Esophagus muscularis mucosa (tissue), 4 donors: ENCODE measurements at places on chromosomes 11 and 22.

- no peak overlapping the region for H3K27ac ChIP-seq
- no peak for DNase-seq
- peaks cover 33% of the 10 kb centered on the region for H3K4me1 ChIP-seq
- peaks cover 65% of the 10 kb centered on the region for H3K36me3 ChIP-seq
- H3K4me3 ChIP-seq, result no peak overlapping the region
- no peaks in the 10 kb centered on the region for H3K27me3 ChIP-seq
Observed at GRCh38 chr22:38290347-38290746, 17.5 kb upstream of the TMEM184B start.

DNA sequence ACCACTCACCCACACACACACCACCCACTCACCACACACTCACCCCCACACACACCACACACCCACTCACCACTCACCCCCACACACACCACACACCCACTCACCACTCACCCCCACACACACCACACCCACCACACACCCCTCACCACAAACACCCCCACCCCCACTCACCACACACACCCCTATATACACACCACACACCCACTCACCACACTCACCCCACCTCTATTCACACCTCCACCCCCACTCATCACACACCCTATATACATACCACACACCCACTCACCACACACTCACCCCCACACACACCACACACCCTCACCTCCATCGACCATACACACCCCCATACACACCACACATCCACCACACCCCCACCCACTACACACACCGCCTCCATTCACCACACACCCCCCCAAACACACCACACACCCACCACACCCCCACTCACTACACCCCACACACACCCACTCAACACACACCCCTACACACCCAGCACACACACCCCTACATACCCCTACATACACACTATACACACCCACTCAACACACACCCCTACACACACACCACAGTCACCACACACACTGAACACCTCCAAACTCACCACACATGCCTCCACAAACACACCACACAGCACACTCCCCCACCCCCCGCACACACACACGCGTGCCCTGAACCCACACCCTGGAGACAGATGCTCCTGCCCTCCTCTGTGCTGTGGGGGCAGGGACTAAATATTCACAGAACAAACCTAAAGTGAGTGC lies 19.0 kb upstream of the TTLL12 start:
- DNase-seq, result no peak
- no peaks in the 10 kb centered on the region for H3K27me3 ChIP-seq

DNA sequence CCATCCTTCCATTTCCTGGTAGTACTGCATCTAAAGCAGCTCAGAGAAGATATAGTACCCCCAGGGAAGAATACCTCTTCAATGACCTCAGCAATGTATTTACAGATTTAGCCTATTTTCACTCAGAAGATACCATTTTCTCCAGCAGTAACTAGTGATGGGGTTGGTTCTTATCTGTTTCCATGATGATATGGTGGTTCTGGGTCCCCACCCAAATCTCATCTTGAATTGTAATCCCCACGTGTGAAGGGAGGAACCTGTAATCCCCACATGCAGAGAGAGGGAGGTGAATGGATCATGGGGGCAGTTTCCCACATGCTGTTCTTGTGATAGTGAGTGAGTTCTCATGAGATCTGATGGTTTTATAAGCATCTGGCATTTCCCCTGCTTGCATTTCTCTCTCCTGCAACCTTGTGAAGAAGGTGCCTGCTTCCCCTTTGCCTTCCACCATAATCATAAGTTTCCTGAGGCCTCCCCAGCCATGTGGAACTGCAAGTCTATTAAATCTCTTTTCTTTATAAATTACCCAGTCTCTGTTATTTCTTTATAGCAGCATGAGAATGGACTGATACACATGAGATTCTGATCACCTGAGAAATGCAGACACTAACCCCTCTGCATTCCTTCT lies 139.2 kb downstream of the CCDC81 start:
- H3K27me3 ChIP-seq, result no peaks in the 10 kb centered on the region
- no peaks in the 10 kb centered on the region for H3K36me3 ChIP-seq
- H3K4me1 ChIP-seq, result peaks cover 19% of the 10 kb centered on the region
- H3K4me3 ChIP-seq, result no peak overlapping the region

DNA sequence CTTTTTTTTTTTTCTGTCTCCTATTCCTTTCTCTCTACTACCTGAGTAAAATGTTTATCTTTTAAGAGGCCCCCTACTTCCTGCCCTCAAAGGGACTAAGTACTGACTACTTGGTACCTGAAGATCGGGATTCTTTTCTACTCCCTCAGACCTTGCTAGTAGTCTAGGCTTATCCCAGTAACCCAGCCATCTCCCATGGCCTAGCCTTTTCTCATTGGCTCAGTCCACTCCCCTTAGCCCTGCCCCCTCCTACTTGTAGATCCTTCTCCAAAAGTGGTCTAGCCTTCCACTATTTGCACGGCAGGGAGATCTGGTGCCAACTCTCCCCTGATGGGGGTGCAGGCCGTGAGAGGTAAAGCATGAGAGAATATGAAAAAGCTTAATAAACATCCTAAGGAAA lies 133.7 kb downstream of the RCN1 start:
- no peak overlapping the region for H3K4me3 ChIP-seq
- peak; percentile 70 for DNase-seq
- no peaks in the 10 kb centered on the region for H3K27me3 ChIP-seq
- no peaks in the 10 kb centered on the region for H3K4me1 ChIP-seq
- no peak overlapping the region for H3K27ac ChIP-seq

- no peaks in the 10 kb centered on the region for H3K36me3 ChIP-seq
- no peak for DNase-seq
- peaks cover 16% of the 10 kb centered on the region for H3K4me1 ChIP-seq
- no peaks in the 10 kb centered on the region for H3K27me3 ChIP-seq
Observed at GRCh38 chr22:45262195-45262930, 21.7 kb upstream of the KIAA0930 start.

GRCh38 chr11:100686476-100687053 lies 523 bp upstream of the ARHGAP42 start:
- no peaks in the 10 kb centered on the region for H3K27me3 ChIP-seq
- H3K4me3 ChIP-seq, result peak overlapping the region; percentile 88
- no peaks in the 10 kb centered on the region for H3K36me3 ChIP-seq
- H3K4me1 ChIP-seq, result peaks cover 39% of the 10 kb centered on the region
- no peak for DNase-seq
- peak overlapping the region; percentile 72 for H3K27ac ChIP-seq

GRCh38 chr11:102989379-102990047 lies 34.0 kb upstream of the MMP13 start:
- H3K36me3 ChIP-seq, result no peaks in the 10 kb centered on the region
- no peaks in the 10 kb centered on the region for H3K27me3 ChIP-seq
- H3K4me3 ChIP-seq, result no peak overlapping the region
- no peak for DNase-seq
- H3K27ac ChIP-seq, result no peak overlapping the region
- no peaks in the 10 kb centered on the region for H3K4me1 ChIP-seq

DNA sequence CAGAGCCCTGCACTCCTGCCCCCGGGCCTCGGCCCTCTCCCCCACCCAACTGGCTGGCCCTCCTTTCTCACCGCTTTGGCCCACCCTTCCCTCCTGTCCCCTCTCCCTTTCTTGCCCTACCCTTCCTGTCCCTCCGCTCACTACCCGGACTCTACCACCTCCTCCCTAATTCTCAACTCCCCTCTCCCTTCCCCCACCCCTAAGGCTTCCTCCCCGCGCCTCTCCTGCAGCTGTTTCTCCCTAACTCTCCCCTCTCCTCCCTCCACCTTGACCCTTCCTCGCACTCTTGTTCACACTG lies 421 bp downstream of the SLC15A3 start:
- peaks cover 55% of the 10 kb centered on the region for H3K4me1 ChIP-seq
- no peaks in the 10 kb centered on the region for H3K27me3 ChIP-seq
- no peak for DNase-seq
- H3K4me3 ChIP-seq, result peak overlapping the region; percentile 58
- peaks cover 3% of the 10 kb centered on the region for H3K36me3 ChIP-seq
- peak overlapping the region; percentile 82 for H3K27ac ChIP-seq

GRCh38 chr22:43990044-43990443 lies 34.1 kb upstream of the PARVB start:
- H3K4me1 ChIP-seq, result peaks cover 3% of the 10 kb centered on the region
- no peaks in the 10 kb centered on the region for H3K27me3 ChIP-seq
- no peak for DNase-seq
- no peak overlapping the region for H3K27ac ChIP-seq
- H3K4me3 ChIP-seq, result no peak overlapping the region

DNA sequence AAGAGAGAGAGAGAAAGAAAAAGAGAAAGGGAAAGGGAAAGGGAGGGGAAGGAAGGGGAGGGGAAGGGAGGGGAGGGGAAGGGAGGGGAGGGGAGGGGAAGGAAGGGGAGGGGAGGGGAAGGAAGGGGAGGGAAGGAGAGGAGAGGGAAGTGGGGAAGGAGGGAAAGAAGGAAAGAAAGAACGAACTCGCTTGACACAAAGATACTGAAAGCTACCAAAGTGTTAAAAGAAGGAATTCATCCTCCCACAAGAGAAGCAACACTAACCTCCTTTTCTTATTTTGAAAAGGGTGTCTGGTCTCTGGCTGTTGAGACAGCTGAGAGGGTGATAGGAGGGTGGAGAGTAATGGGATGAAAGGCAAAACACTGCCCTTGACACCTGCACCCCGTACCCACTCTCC lies 172.6 kb downstream of the SHANK2 start:
- DNase-seq, result no peak
- H3K4me3 ChIP-seq, result no peak overlapping the region
- no peak overlapping the region for H3K27ac ChIP-seq

DNA sequence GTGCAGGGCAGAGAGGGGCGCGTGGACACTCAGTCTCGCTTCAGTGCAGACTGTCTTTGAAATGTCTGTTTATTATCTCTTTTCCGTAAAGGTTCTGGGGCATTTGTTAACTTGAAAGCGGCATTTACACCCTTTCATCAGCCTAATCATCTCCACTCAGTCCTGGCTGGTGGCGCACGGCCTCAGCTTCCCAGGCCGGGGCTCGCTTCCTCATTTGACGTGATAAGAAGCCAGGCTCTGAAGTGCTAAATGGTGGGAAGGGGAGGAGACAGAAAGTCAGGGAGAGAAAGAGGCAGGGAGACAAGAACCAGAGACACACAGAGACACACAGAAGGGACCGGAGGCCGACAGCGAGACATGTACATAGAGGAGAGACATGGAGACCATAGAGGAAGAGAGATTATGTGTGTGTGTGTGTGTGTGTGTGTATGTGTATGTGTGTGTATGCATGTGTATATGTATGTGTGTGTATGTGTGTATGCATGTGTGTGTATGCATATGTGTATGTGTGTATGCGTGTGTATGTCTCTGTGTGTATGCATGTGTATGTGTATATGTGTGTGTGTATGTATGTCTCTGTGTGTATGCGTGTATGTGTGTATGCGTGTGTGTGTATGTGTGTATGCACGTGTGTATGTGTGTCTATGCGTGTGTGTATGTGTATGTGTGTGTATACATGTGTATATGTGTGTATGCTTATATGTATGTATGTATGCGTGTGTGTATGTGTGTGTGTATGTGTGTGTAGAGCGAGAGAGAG lies 101.5 kb downstream of the ST3GAL4 start:
- H3K27me3 ChIP-seq, result no peaks in the 10 kb centered on the region
- no peak for DNase-seq

GRCh38 chr22:44764373-44764772 lies 12.0 kb downstream of the ARHGAP8 start:
- no peaks in the 10 kb centered on the region for H3K36me3 ChIP-seq
- no peaks in the 10 kb centered on the region for H3K27me3 ChIP-seq
- no peaks in the 10 kb centered on the region for H3K4me1 ChIP-seq
- DNase-seq, result no peak
- no peak overlapping the region for H3K27ac ChIP-seq

DNA sequence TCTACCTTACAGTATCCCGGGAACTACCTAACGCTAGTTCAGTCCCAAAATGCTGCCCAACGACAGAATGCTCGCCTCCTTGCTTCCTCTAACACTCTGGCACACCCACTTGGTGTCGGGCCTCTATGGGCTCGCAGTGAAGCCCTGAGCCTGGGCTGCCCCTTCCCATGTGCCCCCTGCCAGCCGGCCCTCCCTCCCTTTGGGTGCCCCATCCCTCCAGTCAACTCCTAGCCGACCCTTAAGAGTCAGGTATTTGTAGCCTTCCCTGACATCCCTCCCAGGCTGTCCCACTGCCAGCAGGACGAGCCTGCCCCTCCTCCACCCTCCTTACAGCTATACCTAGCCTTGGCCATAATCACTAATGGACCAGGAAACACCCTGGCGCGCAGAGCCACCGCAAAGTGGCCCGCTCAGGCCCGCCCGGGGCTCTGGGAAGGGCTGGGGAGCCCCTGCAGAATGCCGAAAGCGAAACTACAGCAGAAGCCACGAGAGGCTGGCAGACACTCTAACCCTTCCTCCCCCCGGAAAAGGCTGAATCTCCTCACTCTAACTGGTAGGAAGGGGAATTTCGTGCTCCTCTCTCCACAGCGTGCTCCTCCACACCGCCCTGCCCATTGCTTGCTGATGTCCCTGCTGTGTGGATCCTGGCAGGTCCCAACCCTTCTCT lies 8.2 kb downstream of the CBX7 start:
- peaks cover 22% of the 10 kb centered on the region for H3K36me3 ChIP-seq
- no peaks in the 10 kb centered on the region for H3K27me3 ChIP-seq
- DNase-seq, result no peak

- H3K4me1 ChIP-seq, result peaks cover 23% of the 10 kb centered on the region
- no peaks in the 10 kb centered on the region for H3K27me3 ChIP-seq
- no peak for DNase-seq
- H3K4me3 ChIP-seq, result peak within 1 kb of the TSS; percentile 90
- H3K27ac ChIP-seq, result peak within 1 kb of the TSS; percentile 79
Observed at GRCh38 chr22:25564320-25564978, at the start of gene GRK3. GRK3 (plus strand) TSS chr22:25564675; CDS start chr22:25565041, 366 bp downstream.

- no peak overlapping the region for H3K27ac ChIP-seq
- DNase-seq, result no peak
- H3K36me3 ChIP-seq, result no peaks in the 10 kb centered on the region
- no peak overlapping the region for H3K4me3 ChIP-seq
- no peaks in the 10 kb centered on the region for H3K27me3 ChIP-seq
- H3K4me1 ChIP-seq, result peaks cover 3% of the 10 kb centered on the region
Observed at GRCh38 chr11:115361025-115361424, 143.2 kb downstream of the CADM1 start.

DNA sequence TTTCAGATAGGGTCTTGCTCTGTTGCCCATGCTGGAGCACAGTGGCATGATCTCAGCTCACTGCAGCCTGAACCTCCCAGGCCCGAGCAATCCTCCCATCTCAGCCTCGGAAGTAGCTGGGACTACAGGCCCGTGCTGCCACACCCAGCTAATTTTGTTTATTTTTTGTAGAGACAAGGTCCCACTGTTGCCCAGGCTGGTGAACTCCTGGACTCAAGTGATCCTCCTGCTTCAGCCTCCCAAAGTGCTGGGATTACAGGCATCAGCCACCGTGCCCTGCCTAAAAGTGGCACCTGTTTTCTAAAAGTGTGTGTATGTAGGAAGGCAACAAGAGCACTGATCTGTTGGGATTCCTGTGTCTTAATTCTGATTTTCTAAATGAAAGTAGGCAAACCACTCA lies 20.2 kb downstream of the PACS1 start:
- no peaks in the 10 kb centered on the region for H3K36me3 ChIP-seq
- H3K27me3 ChIP-seq, result no peaks in the 10 kb centered on the region
- no peak for DNase-seq
- H3K4me1 ChIP-seq, result peaks cover 2% of the 10 kb centered on the region
- no peak overlapping the region for H3K4me3 ChIP-seq
